ENCODE measurements at places on chromosomes 6 and 20.

GRCh38 chr20:796921-797320, 28.6 kb upstream of the SLC52A3 start:
- no peak for DNase-seq

DNA sequence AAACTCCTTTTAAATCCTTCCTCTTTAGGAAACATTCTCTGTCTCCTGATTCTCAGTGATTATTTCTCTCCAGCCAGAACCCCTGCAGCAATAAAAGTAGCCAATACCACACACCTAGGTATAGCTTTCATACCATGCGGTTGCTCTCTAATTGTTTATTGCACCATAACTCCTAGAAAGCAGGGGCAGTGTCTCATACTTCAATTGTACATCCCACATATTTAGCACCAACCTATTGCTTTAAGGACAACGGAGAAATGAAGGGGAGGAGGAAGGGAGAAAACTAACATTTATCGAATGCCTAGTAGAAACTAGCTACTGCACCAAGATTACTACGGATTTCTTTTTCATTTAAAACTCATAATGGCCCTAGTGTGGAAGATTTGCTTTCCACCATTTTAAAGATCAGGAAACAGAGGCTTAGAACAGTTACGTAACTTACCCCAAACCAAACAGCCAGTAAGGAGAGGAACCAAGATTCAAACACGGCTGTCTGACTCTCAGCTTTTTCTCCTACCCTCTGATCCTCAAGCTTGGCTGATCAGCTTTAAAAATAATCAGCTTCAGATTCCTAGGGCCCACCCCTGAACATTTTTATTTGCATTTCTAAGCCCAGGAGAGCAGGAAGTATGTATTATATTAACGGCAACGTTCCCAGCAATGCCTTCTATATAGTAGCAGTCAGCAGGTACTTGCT, 43.4 kb upstream of the ATXN1 start:
- no peak for DNase-seq

GRCh38 chr6:103617642-103618041, 1242.1 kb downstream of the HACE1 start:
- DNase-seq = no peak

DNA sequence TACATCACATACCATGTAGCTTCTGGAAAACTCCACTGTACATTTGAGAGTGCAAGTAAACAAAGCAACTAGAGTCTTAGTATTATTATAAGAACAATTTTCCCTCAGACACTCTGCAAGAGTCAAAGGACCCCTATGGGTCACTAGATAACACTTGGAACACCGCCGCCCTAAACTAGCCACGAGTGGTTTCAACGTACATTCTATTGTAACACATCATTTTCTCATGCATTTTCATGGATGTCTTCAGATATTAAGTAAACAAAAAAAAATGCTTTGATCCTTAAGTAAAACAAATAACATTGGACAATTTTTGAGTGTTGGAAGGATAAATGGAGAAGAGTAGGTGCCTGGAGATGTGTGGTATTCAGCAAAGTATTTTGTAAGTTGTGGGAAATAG, 3.2 kb upstream of the RNF146 start:
- DNase-seq = no peak

GRCh38 chr6:168628732-168629245, 187.8 kb downstream of the SMOC2 start:
- no peak for DNase-seq

GRCh38 chr6:142233945-142234682, 67.7 kb upstream of the ADGRG6 start:
- no peak for DNase-seq

GRCh38 chr6:4460586-4461475, 315.4 kb upstream of the CDYL start:
- no peak for DNase-seq

DNA sequence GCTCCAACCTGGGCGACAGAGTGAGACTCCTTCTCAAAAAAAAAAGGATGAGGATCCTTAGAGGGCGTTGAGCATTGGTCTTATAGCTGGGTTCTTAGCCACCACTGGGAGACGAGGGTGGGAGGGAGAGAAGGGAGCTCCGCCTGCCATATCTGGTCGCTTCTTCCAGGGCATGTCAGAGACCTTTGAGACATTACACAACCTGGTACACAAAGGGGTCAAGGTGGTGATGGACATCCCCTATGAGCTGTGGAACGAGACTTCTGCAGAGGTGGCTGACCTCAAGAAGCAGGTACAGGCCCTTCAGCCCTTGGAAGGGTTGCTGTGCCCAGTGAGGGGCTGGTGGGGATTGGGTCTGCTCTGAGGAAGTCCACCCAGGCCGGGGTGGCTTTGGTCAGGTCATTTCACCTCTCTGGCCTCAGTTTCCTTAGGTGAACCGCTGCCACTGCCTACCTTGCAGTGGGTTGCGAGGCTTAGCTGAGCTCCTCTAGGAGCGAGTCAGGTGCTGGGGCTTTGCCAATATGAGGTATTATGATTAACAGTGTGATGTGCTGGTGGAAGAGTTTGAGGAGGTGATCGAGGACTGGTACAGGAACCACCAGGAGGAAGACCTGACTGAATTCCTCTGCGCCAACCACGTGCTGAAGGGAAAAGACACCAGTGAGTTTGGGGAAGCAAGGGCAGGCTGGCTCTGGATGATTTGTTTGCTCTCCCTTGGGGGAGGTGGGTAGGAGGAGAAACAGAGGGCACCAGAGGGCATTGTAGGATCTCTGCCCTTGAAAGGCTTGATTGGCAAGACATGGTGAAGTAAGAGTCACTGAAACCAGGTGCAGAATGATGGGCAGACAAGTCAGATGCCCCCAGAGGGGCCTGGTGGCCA, 8.5 kb downstream of the CNPY3 start:
- no peak for DNase-seq

DNA sequence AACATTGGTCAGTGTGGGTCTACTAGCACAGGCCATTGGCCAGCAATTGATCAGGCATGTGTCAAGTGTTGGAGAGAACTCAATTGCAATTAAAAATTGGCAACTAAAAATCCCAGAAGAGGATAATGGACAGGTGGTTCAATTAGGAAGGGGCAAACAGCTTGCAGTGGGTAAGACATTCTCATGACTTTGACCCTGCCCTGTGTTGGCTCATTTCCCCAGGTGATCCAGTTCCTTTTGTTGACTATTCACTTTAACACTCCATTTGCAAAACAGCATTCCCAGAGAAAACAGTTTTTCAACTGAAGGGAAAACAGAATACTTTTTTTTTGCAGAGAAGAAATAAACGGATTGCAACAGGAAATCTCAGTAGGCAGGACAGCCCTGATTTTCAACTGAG, 28.9 kb upstream of the SCGN start:
- peak; percentile 30 for DNase-seq

GRCh38 chr6:146938266-146938665, 266.0 kb upstream of the STXBP5 start:
- no peak for DNase-seq

DNA sequence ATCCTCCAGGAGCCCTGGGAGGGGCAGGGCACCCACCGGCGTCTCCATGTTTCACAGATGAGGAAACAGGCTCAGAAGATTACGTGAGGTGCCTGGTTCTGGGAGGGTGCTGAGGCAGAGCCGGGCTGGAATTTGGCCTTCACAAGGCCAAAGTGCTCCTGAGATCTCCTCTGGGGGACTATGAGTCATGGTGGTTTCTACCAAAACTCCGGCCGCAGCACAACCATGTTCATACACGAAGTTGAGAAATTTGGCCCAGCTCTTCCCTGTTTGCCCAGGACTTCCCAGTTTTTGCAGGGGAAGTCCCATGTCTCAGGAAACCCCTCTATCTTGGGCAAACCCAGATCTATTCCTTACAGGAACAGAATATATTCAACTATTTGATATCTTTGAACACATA, 172.9 kb upstream of the CDYL start:
- no peak for DNase-seq

DNA sequence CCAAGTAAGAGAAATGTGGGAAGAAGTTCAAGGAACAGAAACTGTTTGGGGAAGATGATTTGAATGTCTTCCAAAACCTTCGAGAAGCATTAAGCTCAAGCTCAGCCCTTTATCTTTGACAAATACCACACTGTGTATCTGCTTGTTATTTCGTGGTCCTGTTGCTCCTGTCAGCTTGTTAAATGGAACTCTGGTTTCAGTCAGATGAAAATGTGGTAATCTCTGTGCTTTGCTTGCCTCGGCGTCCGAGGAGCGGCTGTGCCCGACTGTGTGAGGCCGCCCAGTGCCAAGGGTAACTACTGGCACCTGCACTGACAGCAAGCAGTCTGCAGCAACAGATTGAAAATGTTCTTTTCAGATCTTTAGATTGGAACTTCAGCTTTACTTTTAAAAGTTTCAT, 577.9 kb upstream of the FLRT3 start:
- DNase-seq = no peak

- no peak for DNase-seq
Observed at GRCh38 chr6:108618623-108619152, 58.0 kb downstream of the FOXO3 start.

DNA sequence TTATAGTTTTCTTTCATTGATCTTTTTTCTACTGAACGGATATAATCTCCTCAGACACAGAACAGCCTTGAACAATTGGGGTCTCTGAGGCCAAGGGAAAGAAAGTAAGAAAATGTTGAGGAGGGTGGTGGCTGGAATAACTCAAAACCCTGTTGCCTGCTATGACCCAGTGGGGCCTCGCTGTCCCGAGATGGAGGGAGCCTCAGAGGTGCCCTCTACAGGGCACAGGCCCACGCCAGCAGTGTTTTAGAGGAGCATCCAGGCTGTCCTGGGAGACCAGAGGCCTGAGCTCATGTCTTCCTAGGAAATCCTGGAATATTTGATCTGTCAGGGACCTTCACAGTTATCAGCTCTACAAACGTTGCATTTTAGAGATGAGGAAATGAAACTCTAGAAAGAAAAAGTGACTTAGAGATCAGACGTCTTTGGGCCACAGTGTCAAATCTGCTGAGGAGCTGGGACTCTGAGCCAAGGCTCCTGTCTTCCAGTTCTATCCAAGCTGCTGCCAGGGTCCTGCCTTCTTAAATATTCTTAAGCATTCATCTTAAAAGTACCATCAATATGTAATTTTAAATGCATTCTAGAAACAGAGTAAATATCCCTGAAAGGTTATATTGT, 26.3 kb downstream of the ALDH5A1 start:
- DNase-seq = peak; percentile 15

DNA sequence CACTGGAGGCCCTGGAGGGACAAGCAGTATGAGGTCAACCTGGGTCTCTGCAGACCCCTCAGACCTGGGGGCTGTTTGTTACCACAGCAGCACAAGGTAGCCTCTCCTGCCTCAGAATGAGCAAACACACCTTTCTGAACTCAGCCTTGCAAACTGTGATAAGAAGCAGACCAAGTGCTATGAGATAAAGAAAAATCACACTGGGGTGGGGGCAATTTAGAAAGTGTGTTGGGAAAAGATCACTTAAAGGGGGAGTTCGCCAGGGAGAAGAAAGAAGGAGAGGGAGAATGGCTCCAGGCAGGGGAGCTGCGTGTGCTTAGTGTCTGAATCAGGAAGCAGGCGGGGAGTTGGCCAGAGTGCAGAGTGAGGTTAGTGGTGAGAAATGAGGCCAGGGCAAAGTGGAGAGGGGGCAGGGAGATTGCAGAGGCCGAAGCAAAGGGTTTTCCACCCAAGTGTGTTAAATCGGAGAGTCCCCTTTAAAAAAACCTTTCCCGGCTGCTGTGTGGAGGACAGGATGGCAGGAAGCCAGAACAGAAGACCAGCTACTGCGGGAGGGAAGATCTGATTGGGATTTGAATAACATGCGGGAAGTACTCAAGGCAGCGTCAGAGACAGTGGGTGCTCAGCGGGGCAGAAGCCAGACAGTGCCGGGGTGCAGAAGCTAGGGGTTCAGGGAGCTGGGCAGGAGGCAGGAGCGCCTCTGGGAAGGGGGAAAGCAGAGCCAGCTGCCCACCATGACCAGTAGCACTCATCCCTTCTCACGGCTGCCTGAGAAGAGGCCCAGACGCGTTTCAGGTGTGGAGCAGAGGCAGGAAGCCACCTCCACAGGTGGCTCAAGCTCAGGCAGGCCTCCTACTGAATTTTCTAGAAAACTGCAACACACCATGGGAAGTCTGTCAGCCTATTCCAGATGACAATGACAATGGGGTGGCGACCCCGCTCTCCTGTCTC, 9.0 kb downstream of the ADA start:
- peak; percentile 84 for DNase-seq

- DNase-seq = no peak
Observed at GRCh38 chr6:165511807-165512206, 151.2 kb downstream of the PDE10A start.

GRCh38 chr6:125262016-125263013, 39.5 kb downstream of the HDDC2 start:
- no peak for DNase-seq

DNA sequence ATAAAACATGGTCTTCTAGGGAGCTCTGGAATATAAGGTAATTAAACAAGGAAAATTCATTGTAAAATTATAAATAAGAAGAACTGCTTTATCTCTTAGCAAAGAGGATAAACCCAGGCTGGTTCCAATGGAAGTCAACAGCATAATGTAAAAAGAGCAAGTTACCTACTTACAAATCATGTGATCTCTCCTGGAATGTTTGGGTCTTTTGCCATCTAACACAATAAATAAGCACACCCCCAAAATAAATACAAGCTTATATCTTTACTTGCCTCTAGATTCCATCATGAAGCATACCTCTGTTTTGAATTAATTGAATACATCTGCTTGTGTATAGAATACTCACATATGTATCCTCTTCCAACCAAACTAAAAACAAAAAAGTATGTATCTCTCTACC, 2.5 kb upstream of the PHACTR1 start:
- DNase-seq = no peak

GRCh38 chr6:142808405-142809061, 136.4 kb downstream of the HIVEP2 start:
- DNase-seq = no peak

- no peak for DNase-seq
Observed at GRCh38 chr6:130143709-130144108, 79.0 kb downstream of the SAMD3 start.

DNA sequence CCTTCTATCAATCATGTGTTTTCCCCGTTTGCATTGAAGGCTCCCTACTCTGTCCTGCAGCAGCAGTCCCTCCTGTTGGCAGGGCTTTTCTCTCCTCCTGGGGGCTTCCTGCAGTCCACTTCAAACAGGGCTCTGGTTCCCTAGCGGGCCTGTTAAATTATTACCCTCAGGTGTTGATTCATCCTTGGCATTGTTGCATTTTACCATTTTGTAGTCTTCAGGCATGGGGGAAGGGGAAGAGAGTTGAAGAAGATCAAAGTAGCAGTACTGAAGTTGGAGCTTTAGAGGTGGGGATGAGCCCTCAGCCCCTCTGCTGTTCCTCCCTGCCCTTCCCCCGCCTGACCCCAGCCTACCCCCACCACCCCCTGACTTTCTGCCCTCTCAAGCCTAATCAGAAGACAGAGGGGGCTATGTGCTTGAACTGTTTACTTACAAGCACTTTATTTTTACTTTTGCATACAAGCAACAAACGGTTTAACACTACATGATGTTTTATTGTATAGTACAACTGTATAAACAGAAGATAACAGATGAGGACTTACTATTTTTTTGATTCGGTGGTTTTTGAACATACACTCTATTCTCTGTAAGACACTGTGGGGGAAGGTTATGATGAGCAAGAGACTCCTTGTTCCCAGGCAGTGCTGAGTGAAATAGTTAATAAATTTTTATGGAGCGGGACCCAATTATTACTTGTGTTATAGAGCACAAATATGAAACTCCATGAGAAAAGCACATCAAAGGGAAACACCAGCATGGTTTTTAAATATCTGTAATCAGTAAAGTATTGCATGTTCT, 169.7 kb downstream of the EYA4 start:
- DNase-seq = no peak

GRCh38 chr20:58243653-58244410, 15.4 kb upstream of the ANKRD60 start:
- DNase-seq = no peak

Measured in NCI-H1105 treated with DMSO at 0.1 percent for 48 hours (cell line).